H54 (cell line): ENCODE measurements at places on chromosomes 3 and 15.

DNA sequence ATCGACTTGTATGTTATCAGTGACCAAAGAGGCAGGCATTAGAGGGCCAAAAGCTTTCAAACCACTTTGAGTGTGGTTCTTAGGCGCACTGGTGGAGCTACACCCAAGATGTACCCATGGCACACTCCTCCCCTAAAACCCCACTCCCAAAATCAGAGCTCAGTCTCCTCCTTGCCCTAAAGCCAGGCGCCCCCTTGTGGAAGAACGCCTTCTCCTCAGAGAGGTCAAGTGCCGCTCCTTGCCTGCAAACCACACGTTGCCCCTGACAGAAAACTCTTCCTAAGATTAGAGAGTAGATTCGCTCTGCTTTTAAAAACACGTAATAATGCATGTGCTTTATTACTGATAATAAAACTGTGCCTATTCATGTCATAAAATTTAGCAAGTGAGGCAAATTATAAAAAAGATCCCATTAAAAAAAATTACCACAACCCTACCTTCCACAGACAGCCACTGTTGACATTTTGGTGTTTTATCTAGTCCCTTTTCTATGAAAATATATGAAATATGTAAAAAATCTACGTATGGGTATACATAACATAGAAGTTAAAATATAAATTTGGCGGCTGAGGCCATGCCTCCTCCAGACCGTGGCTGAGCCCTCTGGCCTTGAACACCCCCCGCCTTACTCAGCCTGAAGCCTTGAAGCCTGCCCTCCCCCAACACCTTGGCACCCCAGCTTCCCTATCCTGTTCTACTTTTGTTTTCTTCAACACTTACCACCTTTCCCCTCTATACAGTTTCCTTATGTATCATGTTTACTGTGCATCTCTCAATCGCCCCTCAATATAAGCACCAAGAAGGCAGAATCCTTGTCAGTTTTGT lies 33.5 kb downstream of the BCL2L10 start:
- DNase-seq, result no peak

GRCh38 chr3:125958511-125959316 lies 10.3 kb upstream of the ROPN1B start:
- no peak for DNase-seq

DNA sequence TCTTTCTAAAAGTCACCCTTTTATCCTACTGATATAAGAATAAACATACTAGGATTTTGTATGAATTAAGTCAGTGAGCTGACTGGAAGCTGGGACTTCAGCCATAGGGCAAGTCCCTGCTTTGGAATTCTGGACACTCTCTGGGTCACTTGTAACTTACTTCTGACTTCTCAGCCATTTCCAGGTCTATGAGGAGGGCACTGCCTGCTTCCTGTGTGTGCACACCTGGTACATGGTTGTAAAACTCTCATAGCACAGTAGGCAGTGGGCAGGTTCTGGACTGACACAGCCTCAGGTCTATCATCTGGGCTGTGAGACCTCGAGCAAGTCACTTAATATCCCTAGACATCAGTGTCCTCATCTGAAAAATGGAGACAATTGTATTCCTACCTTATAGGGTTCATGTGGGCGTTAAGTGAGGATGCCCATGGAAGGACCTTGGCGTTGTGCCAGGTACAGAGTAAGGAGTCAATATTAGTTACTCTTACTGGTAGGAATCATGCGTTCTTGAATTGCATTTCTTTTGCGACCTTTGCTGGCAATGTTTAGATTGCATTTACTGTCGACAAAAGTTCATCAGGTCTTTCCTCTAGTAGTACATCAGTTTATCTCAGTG lies 27.5 kb upstream of the TGM5 start:
- DNase-seq, result no peak

- DNase-seq, result peak; percentile 42
These were observed at the start of gene LYSMD2 for GRCh38 chr15:51737522-51738305. TSS of gene LYSMD2 (minus strand) at chr15:51737655. CDS start at chr15:51737622, 33 bp downstream.

DNA sequence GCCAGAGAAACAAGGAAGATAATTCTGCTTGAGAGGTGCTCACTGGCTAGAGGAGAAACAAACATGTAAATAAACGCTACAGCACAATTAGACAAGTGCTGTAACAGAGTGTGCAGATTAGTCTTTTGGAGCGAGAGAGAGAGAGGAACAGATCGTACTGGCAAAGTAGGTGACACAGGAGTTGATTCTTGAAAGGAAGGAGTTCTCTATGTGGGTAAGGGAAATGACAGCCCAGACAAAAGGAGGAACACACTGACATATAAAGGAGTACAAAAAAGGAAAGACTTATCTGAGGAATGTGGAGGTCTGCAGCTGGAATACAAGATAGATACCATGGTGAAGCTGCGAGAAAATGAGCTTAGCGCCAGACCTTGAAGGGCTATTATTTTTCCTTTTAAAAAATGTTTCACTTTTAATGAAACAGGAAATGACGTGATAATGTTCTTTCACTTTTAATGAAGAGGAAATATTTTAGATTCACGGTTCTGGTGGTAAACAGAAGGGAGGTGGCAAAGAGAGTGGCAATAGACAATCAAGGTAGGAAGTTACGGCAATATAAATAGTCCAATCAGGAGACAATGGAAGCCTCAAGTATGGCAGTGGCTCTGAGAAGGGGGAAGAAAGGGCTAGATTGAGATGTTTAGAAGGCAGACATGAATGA lies 202.9 kb downstream of the VPS13C start:
- DNase-seq, result no peak

DNA sequence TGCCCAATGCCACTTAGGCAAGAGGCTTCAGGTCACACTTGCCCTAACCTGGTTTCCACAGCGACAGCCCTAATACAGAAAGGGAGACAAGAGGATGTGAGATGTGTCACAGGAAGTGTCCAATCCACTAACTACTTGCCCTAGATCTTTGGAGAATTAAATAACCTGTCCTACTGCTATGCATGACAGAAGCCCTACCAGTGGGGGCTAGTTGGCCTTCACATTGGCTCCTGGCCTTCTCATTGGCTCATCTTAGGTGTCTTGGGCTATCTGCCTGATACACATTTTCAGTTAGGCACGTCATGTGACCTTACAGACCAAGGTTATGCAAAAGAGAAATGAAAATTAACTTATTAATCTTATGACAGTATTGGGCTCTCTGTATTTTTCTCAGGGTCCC lies 449.9 kb downstream of the FHIT start:
- no peak for DNase-seq

DNA sequence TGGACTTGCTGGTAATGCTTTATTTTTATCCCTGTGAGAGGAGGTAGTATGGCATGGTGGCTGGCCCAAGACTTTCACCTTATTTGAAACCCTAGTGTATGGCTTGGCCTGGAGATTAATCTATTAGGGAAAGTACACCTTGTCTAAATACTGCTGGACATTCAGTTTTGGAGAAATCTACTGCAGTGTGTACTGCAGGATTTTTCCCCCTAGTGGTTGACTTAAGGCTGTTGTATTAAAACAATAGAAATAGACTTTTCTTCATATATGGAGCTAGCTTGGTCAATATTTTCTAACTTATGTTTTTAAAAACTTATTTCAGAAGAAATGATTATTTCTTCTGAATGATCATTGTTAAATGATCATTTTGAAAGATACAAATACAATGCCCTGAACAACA lies 13.9 kb upstream of the SLITRK3 start:
- no peak for DNase-seq

DNA sequence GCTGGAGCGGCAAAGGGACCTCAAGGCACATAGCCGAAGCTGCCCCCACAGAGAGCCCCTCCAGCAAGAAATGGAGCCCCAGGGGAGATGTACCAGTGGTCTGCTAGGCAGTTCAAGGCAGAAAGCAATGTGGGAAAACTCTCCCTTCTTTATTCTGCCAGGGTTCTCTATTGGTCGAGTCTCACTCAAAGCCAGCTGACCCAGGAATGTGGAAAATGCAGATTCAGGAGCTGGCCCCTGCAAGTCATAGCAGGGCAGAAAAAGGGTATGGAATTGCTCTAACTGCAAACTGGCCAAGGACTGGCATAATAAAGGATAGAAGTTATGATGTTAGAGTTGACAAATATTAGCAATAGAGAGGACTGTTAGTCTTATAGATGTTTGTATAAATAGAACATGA lies 4.0 kb upstream of the TOPAZ1 start:
- DNase-seq, result no peak

GRCh38 chr15:51232581-51232980 lies 105.8 kb downstream of the CYP19A1 start:
- no peak for DNase-seq

GRCh38 chr15:88752951-88753350 lies 50.3 kb upstream of the ACAN start:
- DNase-seq, result no peak

DNA sequence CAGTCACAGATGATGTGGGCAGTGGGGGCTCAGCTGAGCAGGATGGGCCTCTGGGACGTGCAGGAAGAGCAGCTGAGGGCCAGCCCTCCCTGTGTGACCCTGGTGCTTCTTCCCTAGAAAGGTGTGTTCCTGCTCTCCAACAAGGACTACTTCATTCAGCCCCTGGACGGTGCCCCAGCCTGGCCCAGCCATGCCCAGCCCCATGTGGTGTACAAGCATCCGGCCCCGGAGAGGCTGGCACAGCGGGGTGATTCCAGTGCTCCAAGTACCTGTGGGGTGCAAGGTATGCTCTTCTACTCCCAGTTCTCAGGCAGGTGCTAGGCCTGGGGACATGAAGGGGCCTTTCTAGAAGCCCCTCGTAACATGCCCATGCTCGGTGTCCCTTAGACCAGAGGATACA lies 38.3 kb downstream of the SAXO2 start:
- DNase-seq, result no peak

- DNase-seq, result no peak
These were observed 463.6 kb downstream of the SHQ1 start for GRCh38 chr3:72384602-72385001.

GRCh38 chr3:2937592-2937991 lies 172.6 kb downstream of the IL5RA start:
- DNase-seq, result no peak

GRCh38 chr3:59212128-59212779 lies 162.4 kb upstream of the CFAP20DC start:
- DNase-seq, result no peak

DNA sequence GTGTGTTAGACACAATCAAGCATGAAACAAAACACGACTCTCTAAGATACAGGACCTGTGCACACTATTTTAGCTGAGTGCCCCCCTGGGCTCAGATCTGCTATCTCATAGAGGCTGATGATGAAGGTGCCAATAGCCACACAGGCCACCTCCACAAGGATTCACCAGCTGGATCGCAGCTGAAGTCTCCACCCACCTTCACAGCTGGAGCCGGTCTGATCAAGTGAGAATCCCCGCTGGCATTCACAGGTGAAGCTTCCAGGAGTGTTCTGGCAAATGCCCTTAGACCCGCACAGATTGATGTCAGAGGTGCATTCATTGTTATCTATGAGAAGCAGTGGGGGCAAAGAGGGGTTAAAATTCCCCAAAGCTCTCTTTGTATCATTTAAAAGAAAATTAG lies 90.1 kb downstream of the DUT start:
- DNase-seq, result no peak

GRCh38 chr3:72538070-72538745 lies 310.0 kb downstream of the SHQ1 start:
- no peak for DNase-seq

DNA sequence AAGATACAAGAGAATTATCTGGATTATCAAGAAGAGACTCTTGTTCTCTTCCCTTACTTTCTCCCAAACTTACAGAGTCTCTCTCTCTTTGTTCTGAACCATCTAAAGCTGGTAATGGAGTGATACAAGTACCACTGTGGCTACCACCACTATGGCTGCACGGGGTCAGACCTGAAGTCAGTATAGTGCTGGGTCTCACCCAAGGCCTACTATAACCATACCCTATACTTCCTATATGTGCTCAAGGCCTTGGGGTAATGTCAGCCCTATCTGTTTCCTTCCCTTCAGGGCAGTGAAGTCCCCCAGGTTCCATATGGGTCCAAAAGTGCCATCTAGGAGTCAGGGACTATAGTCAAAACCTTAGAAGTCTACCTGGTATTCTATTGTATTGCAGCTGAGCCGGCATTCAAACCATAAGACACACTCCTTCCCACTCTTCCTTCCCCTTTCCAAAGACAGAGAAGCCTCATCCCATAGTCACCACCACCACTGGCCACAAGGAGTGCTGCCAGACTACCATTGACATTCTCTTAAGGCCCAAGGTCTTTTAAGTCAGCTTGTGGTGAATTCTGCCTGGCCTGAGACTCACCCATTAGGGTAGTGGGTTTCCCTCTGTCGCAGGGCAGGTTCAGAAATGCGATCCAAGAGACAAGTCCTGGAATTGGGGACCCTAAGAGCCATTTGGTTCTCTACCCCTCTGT lies 615.0 kb upstream of the NECTIN3 start:
- no peak for DNase-seq

DNA sequence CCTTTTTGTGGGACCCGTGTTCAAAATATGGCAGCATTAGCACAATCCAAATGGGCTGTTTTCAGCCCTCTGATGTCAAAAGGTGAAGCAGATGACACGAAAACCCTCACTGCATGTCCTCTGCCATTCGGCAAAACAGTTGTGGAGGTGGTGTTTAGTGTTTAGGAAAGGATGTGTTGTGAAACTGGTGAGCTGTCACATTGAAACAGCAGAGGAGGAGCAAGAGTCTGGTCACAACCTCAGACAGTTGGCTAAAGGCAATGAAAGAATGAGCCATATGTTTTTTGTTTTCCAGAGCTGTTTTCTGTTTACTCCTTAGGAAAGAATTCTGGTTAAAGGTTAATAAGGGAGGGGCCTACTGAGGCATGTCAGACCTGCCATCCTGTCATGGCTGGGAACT lies 140.7 kb downstream of the VPS8 start:
- no peak for DNase-seq

DNA sequence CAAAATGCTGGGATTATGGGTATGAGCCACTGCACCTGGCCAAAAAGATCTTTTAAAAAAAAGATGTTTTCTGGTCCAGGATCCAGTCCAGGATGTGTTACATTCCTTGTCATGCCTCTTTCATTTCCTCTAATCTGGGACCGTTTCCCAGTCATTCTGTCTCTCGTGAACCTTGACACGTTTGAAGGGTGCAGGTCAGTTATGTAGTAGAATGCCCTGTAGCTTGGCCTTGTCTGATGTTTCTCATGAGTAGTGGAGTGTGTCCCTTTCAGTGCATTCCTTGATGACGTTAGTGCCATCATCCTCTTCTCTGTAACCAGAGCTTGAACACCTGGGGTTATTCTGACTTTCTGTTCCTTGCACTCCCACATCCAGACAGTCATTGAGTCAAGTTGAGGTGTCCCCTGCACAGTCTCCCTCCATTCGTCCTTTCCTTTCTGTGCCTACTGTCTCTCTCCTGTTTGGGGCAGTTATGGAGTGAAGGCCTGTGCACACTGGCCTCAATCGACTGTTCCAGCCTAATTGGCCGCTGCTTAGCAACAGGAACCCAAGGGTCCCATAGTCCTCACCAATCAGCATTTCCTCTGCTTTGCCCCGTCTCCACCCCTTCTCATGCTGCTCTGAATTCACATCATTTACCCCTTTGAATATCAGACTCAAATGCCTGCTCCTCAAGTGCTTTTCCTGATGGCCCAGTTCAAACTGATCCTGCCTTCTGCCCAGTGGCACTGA lies 5.5 kb downstream of the FAM81A start:
- DNase-seq, result no peak

GRCh38 chr15:39327005-39327730 lies 253.7 kb upstream of the THBS1 start:
- no peak for DNase-seq

GRCh38 chr3:139127101-139127500 lies 82.4 kb upstream of the PRR23C start:
- no peak for DNase-seq
